ENCODE measurements at places on chromosomes 7 and 10.

- no peak for DNase-seq
Observed at GRCh38 chr7:129522088-129522970, 20.0 kb downstream of the SMKR1 start.

GRCh38 chr7:13259930-13260329, 572.5 kb downstream of the ARL4A start:
- no peak for DNase-seq

DNA sequence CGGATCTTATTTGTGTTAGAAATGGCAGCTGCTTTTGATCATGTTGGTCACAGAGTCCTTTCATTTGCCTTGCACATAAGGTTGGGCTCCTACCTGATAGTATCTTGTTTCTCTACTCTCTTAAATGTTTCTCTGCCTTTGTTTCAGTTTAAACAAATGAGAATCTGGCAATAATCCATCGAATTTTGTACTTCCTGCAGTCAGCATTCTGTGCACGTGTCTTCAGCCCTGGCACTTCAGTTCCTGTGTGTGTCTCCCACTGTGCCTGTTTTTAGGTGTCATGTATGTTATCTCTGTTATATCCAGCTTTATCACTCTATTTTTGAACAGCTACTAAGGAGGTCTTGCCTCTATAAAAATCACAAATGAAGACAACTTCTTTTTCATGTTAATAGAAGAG, 28.4 kb upstream of the PTER start:
- no peak for DNase-seq

- DNase-seq, result no peak
Observed at GRCh38 chr7:75690121-75690523, 48.6 kb downstream of the HIP1 start.

GRCh38 chr7:74138945-74139843, 35.0 kb upstream of the EIF4H start:
- DNase-seq, result no peak

DNA sequence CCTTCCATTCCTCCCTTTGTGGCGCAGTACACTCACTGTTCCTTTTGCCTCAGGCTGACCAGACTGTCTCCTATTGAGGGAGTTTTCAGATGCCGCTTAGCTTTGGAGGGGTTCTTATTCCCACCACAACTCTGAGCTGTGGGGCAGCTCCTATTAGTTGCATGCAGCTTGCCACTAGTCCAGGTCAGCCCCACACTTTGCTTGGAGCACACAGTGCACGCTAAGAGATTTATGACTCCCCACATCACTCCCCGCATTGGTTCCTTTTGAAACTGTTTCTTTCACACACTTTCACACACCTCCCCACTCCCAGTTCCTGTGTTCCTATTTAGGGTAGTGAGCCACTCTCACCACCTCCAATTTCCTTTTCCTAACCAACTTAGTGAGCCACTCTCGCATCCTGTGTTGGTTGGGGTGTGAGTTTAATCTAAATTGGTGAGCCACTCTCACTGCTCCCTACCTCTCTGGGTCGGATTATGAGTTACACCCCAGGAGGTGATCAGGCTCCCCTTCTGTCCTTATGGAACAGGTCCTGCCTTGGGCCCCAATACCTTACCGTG, 10.4 kb upstream of the ZNF485 start:
- DNase-seq, result no peak

DNA sequence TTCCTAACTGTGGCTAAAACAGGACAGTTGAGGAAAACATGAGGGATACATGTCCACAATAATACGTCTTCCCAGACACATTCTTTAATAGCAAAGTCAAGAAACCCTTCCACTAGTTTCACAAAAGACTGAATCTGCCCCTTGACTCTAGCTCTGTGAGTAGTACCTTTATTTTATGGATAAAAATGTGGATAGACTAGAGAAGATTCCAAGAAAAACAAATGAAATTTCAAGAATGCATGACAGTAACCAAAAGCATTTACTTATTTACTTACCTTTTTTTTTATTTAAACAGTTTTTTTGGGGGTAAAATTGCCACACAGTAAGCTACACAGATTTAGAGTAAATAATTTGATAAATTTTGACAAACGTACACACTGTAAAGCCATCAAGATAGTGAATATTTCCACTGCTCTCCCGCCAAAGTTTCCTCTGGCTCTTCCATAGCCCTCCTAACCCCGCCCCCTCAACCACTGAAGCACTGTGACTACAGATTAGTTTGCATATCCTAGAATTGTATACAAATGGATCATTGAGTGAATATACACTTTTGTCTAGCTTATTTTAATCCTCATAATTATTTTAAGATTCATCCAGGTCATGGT, 420.4 kb upstream of the ZMIZ1 start:
- DNase-seq, result no peak

GRCh38 chr7:134988161-134988560, 1.9 kb downstream of the AGBL3 start:
- no peak for DNase-seq

DNA sequence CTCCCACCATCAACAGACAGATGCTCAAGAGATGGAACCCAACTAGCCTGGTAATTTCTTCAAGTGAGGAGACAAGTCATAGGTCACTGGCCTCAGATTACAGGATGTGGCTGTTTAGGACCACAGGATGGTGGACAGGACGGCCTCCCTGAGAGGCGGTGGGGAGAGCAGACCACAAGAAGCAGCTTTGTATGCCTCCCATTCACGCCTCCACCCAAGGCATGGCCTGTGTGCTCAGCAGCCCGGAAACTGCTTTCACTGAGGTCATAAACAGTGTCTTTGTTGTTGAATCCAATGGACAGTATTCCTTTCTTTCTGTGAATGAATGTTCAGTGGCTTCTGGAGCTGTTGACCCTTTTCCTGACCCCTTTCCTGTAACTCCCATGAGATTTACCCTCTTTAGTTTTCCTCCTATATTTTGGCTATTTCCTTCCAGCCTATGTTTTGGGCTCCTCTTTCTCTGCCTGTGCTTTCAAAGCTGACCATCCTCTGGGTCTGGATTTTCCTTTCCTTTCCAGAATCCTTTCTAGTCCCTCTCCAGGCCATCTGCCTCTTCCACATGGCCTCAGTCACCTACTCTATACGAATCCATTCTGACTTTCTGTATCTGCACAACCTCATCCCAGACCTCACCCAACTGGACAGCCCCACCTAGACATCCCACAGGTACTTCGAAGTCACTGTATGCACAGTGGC, 32.4 kb upstream of the INPP5F start:
- DNase-seq, result no peak

DNA sequence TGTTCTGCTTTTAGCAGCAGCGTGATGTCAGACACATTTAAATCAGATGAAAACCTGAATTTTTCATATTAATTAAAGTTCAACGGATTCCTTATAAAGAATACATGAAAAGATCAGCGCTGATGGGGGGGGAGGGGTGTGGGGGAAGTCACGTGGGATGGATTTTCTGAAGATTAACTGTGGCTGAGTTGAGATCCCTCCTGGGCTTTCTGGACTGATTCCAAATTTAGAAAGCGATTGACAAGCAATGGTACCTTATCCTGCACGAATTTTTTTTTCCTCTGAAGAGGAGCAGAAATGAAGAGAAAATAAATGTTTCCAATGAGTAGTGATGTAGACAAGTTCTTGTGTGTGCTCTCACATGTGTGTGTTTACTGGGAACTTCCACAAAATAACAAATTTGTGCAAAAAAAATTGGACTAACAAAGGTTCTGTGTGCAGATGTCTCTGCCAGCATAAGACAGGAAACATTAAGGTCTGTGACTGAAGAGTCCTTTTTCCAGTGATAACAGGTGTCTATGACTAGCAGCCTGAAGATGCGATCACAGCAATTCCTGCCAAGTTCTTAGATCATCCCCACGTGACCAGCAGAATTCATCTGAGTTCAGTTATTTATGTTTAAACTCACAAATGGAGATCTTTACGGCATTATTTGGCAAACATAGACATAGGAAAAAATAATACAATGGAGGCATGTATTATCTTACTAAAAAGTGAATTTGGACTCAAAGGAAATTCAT, 585.2 kb upstream of the CELF2 start:
- DNase-seq, result no peak

GRCh38 chr7:128027485-128027980, 3.7 kb downstream of the LRRC4 start:
- no peak for DNase-seq
